Activated CD8-positive, alpha-beta T cell treated with anti-CD3 and anti-CD28 coated beads, Interleukin-2, amount 10 ng/mL, durations not matched to agents 7 days and 5 days (primary cell): ENCODE measurements at places on chromosomes 6 and 20. TPM values are rescaled to one million over a fixed set of nuclear protein-coding genes. Genes with fewer than 3 reads are reported as not detected.
A peak's percentile ranks its signal among the peaks of the same experiment; 100 is the strongest.

GRCh38 chr20:35735826-35736470 is 6.1 kb downstream of the RBM39 start:
- peaks cover 72% of the 10 kb centered on the region for H3K36me3 ChIP-seq
- H3K4me3 ChIP-seq = peak overlapping the region; percentile 56
- H3K27me3 ChIP-seq = no peaks in the 10 kb centered on the region
- H3K4me1 ChIP-seq = peaks cover 64% of the 10 kb centered on the region
- no peak for DNase-seq

GRCh38 chr6:3888153-3888957 is 39.2 kb downstream of the FAM50B start:
- H3K4me1 ChIP-seq = no peaks in the 10 kb centered on the region
- H3K27ac ChIP-seq = no peak overlapping the region
- no peaks in the 10 kb centered on the region for H3K36me3 ChIP-seq
- DNase-seq = no peak
- H3K27me3 ChIP-seq = peaks cover 3% of the 10 kb centered on the region

The CST3 gene
- 0.47 TPM for total RNA-seq

DNA sequence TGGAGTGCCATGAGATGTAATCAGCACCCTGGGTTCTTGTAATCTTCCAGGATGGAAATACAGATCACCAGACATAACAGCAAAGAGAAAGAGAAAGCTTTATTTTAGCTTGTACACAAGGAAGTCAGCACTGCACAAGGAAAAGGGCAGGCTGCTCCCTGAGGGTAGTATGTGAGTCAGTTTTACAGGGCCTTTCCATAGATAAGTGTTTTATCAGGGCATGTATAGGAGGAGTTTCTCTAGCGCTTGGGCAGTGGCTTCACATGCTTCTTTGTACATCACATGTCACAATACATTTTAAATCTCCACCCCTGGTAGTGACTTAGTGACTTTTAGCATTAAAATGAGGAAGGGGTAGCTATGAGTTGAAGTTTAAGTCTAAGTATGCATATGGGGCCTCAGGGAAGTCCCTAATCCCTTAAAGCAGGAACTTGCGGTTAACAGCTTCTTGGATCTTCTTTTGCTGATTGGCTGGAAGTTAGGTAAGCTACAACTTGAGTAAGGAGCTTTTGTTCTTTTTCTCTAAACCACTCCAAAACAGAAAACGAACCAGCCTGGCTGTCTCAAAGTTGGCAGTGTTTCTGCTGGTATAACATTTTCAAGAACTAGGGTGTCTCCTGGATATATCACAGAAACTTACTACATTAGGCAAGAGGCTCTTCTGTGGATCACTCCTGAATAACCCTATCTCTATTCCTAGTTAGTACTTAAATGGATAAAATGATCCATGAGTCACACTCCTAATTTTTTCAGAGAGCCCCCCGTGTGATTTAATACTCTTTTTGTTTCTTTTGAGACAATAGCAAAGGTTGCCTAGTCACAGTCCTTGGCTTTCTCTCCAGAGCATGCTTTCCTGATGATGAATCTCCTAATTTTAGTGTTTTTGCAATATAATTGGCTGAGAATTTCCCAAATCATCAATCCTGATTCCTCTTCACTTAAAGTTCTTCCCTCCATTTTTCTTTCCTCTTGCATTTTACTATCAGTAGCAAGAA is 60.2 kb downstream of the MRAP2 start:
- H3K27ac ChIP-seq = no peak overlapping the region
- no peaks in the 10 kb centered on the region for H3K36me3 ChIP-seq
- no peaks in the 10 kb centered on the region for H3K4me1 ChIP-seq
- H3K4me3 ChIP-seq = no peak overlapping the region

DNA sequence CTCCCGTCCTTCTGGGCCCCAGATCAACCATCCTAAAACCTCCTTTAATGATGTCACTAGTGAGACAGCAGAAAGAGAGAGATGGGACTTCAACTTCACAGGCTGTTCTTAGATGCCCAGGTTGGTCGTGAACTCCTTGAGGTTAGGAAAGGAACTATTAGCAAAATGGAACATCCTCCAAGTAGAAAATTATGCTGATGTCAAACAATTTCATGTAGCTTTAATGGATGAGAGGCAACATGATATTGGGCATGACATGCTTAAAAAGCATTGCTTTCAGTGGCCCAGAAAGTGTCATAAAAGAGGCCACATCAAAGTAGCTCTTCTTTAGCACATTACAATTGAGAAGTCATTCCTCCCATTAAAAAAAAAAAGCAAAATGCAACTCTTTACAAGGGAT is 248.1 kb downstream of the PTPRT start:
- no peaks in the 10 kb centered on the region for H3K27me3 ChIP-seq
- H3K27ac ChIP-seq = no peak overlapping the region
- no peak overlapping the region for H3K4me3 ChIP-seq
- no peaks in the 10 kb centered on the region for H3K36me3 ChIP-seq

GRCh38 chr20:60691966-60692615 is 560.0 kb upstream of the CDH4 start:
- no peaks in the 10 kb centered on the region for H3K4me1 ChIP-seq
- no peak overlapping the region for H3K4me3 ChIP-seq
- no peak for DNase-seq
- H3K27me3 ChIP-seq = no peaks in the 10 kb centered on the region
- no peak overlapping the region for H3K27ac ChIP-seq

DNA sequence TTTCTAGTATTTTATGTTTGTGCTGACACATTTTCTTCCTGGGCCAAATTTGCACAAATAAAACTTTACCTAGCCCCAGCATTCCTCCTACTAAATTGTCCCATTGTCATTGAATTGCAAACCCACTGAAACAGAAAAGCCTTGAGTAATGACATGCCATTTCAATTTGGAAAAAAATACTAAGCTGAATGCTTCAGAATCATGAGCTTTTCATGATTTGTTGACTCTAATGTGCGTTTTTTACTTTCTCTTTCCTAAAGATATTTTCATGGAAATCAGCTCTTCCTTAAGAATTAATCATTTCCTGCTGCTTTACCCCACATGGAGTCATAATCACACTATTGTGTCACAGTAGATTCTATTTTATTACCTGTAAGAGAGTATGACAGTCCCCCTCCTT is 47.4 kb downstream of the TRDN start:
- DNase-seq = no peak
- no peaks in the 10 kb centered on the region for H3K36me3 ChIP-seq
- H3K4me1 ChIP-seq = no peaks in the 10 kb centered on the region
- H3K27ac ChIP-seq = no peak overlapping the region
- H3K27me3 ChIP-seq = no peaks in the 10 kb centered on the region

The SEC23B gene
- 63.9 TPM for total RNA-seq

The NNAT gene
- total RNA-seq = 0.32 TPM

DNA sequence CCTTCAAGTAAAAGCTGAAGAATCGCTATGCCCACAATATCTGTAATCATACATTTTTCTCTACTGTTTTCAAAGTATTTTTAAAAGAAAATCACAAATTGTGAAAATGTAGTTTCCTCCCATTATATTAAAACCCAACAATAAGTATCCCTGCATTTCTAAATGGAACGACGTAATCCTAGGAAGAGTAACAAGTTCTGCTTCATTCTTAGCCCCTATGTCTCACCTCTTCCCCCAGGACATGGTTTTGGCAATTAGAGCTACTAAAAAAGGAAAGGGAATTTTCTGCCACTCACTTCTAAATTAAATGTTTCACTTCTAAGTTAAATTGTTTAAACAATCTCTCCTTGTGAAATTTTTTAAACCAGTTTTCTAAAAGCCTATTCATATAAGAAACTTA is 47.4 kb downstream of the TBPL1 start:
- H3K4me1 ChIP-seq = no peaks in the 10 kb centered on the region
- no peak for DNase-seq
- H3K36me3 ChIP-seq = no peaks in the 10 kb centered on the region
- H3K27ac ChIP-seq = no peak overlapping the region
- H3K4me3 ChIP-seq = no peak overlapping the region

The ZDHHC14 gene
- 12.1 TPM for total RNA-seq

DNA sequence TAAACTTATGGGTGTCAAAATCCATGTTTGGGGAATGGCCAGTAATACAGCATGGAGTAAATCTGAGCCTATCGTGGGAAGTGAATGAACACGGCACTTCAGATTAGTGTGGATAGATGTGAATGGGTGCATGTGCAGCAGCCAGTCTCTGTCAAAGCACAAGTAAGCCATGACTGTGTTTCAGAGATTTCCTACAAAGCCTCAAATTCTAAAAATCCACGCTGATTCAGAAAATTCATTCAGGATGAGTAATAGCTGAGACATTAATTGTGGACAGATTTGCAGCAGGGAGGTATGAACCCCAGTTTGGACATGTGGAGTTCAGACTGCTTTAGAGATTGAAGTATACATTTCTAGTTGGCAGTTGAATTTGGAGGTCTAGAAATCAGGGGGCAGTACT is 115.1 kb downstream of the QKI start:
- no peak for DNase-seq
- no peaks in the 10 kb centered on the region for H3K27me3 ChIP-seq
- H3K4me1 ChIP-seq = no peaks in the 10 kb centered on the region
- H3K36me3 ChIP-seq = peaks cover 1% of the 10 kb centered on the region

The DNMT3B gene
- 10.0 TPM for total RNA-seq

The SH3BGRL2 gene
- 0.13 TPM for total RNA-seq

- H3K27ac ChIP-seq = no peak overlapping the region
- H3K4me1 ChIP-seq = no peaks in the 10 kb centered on the region
- H3K36me3 ChIP-seq = no peaks in the 10 kb centered on the region
- no peaks in the 10 kb centered on the region for H3K27me3 ChIP-seq
Measured at GRCh38 chr6:77626426-77626825, 26.4 kb upstream of the MEI4 start.

GRCh38 chr20:34797012-34797995 is 28.1 kb downstream of the NCOA6 start:
- H3K4me3 ChIP-seq = no peak overlapping the region
- H3K27me3 ChIP-seq = no peaks in the 10 kb centered on the region
- peaks cover 6% of the 10 kb centered on the region for H3K4me1 ChIP-seq
- H3K27ac ChIP-seq = no peak overlapping the region
- no peak for DNase-seq

- no peak overlapping the region for H3K27ac ChIP-seq
- no peak for DNase-seq
- H3K4me1 ChIP-seq = peaks cover 12% of the 10 kb centered on the region
- H3K36me3 ChIP-seq = no peaks in the 10 kb centered on the region
- H3K4me3 ChIP-seq = no peak overlapping the region
Measured at GRCh38 chr6:40321616-40322015, 265.5 kb downstream of the LRFN2 start.

The SPAG4 gene
- total RNA-seq = 5.0 TPM

The CALHM5 gene
- not detected for total RNA-seq

DNA sequence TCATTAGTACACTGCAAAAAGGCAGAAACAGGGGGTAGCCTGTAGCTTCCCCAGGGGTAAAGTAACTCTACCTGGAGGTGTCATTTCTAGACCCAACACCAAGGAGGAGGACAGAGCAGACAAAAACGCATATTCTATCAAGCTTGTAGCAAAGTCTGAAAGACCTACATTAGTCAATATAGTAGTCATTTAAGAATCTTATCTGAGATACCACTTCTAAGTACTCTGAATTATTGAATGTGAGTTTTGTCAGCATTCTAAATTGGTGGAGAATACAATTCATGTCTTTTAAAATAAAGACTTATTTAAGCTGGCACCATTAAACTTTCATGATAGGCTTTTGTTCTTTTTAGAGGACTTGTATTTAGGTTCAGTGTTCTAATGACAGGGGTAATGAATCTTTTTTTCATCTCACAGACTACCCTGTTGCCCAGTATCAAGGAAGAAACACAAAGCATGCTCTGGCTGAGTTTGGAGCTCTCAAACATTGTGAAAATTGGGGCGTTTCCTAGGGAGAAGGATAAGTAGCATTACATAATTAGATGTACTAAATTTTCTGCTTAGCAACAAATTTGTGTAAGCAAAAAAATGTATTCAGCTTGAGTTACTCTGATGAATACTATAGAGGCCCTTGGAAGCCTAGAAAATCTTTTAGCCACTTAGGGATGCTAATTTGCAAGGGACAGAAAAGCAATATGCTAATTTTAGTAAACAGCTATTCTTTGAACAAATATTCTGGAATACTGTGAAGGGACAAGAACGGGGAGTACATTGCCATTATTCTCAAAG is 255.4 kb upstream of the HSF2 start:
- no peak overlapping the region for H3K27ac ChIP-seq
- H3K27me3 ChIP-seq = no peaks in the 10 kb centered on the region
- H3K4me3 ChIP-seq = no peak overlapping the region
- no peak for DNase-seq
- no peaks in the 10 kb centered on the region for H3K36me3 ChIP-seq

The REM1 gene
- total RNA-seq = not detected

The FAM83B gene
- not detected for total RNA-seq

The TRIM31 gene
- total RNA-seq = not detected

DNA sequence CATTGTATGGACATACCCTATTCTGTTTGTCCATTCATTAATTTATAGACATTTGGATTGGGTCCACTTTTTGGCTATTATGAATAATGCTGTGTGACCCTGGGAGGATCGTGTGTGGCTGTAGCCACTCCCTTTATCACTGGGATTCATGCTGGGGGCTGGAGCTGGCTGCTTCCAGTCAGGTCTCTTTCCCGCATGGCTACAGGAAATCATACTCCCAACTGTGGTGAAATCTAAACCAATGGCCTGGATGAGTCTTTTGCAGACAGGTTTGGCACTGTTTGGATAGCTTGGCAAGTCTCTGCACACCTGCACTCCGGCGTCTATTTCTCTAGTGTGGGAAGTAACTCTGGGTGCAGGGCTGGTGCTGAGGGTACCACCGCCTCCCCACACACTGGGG is 80.4 kb downstream of the RIN2 start:
- peaks cover 2% of the 10 kb centered on the region for H3K27me3 ChIP-seq
- no peak for DNase-seq
- no peaks in the 10 kb centered on the region for H3K36me3 ChIP-seq

DNA sequence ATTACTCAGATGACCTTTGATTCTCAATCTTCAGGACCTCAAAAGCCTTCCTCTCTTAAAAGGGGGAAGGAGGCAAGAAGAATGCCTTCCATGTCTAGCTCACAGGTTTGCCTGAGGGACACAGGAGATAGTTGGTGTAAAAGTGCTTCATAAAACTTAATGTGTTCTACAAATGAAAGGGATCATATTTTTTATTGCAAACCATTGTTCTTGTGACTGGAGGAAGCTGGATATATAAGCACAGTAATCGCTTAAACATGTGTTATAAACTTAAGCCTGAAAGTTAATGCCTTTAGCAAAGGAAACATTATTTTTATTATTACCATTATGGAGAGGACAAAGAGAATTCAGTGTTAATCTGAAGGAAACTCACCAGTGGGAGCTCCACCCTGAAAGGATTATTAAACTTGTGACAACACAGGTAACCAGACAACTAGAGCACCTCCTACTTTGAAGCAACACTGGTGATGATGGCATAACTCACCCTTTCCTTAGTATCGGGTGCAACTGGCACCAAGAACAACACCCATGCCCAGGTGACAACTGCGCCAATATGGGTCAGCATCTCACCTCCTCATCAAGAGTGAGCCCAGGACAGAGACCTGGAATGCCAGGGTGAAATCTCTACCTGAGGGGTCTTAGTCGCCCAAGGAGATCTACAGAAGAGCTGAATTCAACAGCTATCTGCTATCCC is 288.7 kb upstream of the PRDM1 start:
- H3K36me3 ChIP-seq = no peaks in the 10 kb centered on the region
- H3K27ac ChIP-seq = no peak overlapping the region

The TNNC2 gene
- not detected for total RNA-seq

GRCh38 chr6:35181933-35182612 is 31.7 kb upstream of the SCUBE3 start:
- H3K36me3 ChIP-seq = no peaks in the 10 kb centered on the region
- no peak for DNase-seq
- H3K27me3 ChIP-seq = peaks cover 29% of the 10 kb centered on the region
- no peaks in the 10 kb centered on the region for H3K4me1 ChIP-seq
